Subcutaneous preadipocyte (primary cell): ENCODE measurements at places on chromosomes 6 and 20. TPM values are rescaled to one million over a fixed set of nuclear protein-coding genes. Genes with fewer than 3 reads are reported as not detected.

TAGAP gene
- total RNA-seq: not detected in 2 replicates

NKAPL gene
- total RNA-seq: 0.73 and 1.6 TPM in 2 replicates

MAP3K7 gene
- 27.2 and 34.6 TPM in 2 replicates for total RNA-seq

ZC3H12D gene
- total RNA-seq: under 0.01 and 0.37 TPM in 2 replicates

LCA5 gene
- 2.9 TPM in 2 replicates for total RNA-seq

GPR63 gene
- total RNA-seq: 0.37 and 0.98 TPM in 2 replicates

PACSIN1 gene
- not detected in 2 replicates for total RNA-seq

CAPN11 gene
- not detected in 2 replicates for total RNA-seq

NAPB gene
- 6.6 and 10.0 TPM in 2 replicates for total RNA-seq

SLC17A9 gene
- total RNA-seq: 8.5 and 13.3 TPM in 2 replicates

SLPI gene
- total RNA-seq: not detected in 2 replicates

GGTLC1 gene
- total RNA-seq: not detected in 2 replicates

ERVFRD-1 gene
- not detected in 2 replicates for total RNA-seq

IDH3B gene
- 72.0 and 96.2 TPM in 2 replicates for total RNA-seq

ADA gene
- 11.7 and 26.5 TPM in 2 replicates for total RNA-seq

LSM2 gene
- 37.1 and 48.9 TPM in 2 replicates for total RNA-seq

OR2H1 gene
- not detected in 2 replicates for total RNA-seq

HLA-DQB1 gene
- not detected in 2 replicates for total RNA-seq

OXT gene
- 0.39 TPM in 1 of 2 replicates, not detected in the other for total RNA-seq

GRM4 gene
- total RNA-seq: under 0.01 TPM in 1 of 2 replicates, not detected in the other

PDE7B gene
- 7.2 and 25.4 TPM in 2 replicates for total RNA-seq

WDR27 gene
- total RNA-seq: 22.4 and 27.6 TPM in 2 replicates

HSPA1L gene
- total RNA-seq: 0.37 and 0.39 TPM in 2 replicates

TMEM244 gene
- total RNA-seq: 0.78 TPM in 1 of 2 replicates, not detected in the other

CALHM6 gene
- 0.59 and 1.5 TPM in 2 replicates for total RNA-seq

PLCB4 gene
- total RNA-seq: 0.78 and 1.5 TPM in 2 replicates

TDRD6 gene
- under 0.01 and 0.20 TPM in 2 replicates for total RNA-seq

ANKRD60 gene
- total RNA-seq: not detected in 2 replicates

GHRH gene
- not detected in 2 replicates for total RNA-seq
